ENCODE measurements at places on chromosomes 13 and 19. TPM values are rescaled to one million over a fixed set of nuclear protein-coding genes. Genes with fewer than 3 reads are reported as not detected.
A peak's percentile ranks its signal among the peaks of the same experiment; 100 is the strongest.

DNA sequence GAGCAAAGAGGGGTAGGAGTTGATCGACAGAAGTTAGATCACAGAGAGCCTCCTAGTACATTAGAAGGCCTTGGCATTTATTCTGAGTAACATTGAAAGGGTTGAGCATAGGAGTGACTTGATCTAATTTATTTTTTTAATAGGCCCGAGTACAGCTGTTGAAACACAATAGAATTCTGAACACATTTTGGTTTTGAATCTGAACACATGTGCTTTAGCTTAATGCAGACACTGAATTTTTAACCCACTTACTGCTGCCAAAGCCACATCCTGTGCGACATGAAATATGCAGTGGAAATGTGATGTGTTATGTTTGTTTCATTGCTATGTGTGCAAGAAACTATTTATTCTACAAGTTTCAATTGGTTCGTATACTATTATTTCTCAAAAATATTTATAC lies 1505.9 kb downstream of the PCDH9 start:
- no peak for DNase-seq
- no peaks in the 10 kb centered on the region for H3K27me3 ChIP-seq
- H3K4me3 ChIP-seq = no peak overlapping the region
- no peak overlapping the region for H3K27ac ChIP-seq
- H3K4me1 ChIP-seq = no peaks in the 10 kb centered on the region
- H3K36me3 ChIP-seq = no peaks in the 10 kb centered on the region

DNA sequence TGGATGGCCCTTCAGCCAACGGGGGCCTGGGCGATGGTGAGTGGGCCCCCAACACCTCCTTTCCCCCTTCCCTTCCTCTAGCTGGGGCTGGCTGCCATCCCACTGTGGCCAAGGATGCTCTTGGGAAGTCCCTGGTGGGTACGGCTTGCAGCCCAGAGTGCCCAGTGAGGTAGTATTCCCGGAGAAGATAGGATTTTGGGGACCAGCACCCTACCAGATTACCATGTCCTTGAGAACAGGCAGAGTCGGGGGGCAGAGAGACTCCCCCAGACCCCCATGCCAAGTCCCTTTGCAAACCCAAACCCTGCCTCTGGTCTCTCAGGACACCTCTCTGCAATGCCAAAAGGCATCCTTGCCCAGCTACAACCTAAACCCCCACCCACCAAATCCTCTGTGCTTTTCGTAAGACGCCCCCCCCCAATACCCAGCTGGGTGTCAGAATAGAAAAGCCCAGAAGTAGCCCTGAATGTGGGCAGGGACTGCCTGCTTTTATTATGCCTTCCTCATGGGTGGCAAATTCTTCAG lies 1.7 kb downstream of the HIF3A start:
- H3K4me1 ChIP-seq = peaks cover 63% of the 10 kb centered on the region
- H3K27me3 ChIP-seq = no peaks in the 10 kb centered on the region
- DNase-seq = no peak
- H3K27ac ChIP-seq = peak overlapping the region; percentile 99

DNA sequence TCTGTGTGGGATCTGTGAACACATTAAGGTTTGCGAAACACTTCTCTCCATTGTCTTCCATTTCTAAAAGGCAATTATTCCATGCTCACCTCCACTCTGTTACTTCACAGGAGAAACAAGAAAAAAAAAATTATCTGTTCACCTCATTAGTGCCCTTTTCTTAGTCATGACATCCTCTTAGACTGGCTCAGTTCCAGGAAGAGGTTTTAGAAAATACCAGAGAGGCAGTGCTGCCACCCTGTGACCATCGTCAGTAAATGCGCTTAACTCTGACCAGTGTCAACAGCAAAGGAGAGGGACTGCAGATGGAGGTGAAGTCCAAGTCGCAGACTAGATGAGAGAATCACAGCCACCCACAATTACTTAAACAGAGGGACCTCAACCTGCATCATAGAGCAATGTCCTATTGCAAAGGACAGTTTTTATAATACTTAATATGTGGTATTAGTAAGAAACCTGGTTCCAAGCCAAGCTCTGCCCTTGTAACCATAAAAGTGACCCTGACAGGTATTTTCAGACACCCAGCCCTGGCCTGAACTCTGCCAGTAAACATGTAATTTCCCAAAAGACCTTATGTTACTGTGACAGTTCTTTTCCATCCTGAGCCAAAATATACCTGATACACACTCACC lies 19.4 kb downstream of the CEACAM21 start:
- peak; percentile 78 for DNase-seq
- no peak overlapping the region for H3K27ac ChIP-seq
- H3K4me3 ChIP-seq = no peak overlapping the region
- no peaks in the 10 kb centered on the region for H3K27me3 ChIP-seq
- H3K4me1 ChIP-seq = no peaks in the 10 kb centered on the region

DNA sequence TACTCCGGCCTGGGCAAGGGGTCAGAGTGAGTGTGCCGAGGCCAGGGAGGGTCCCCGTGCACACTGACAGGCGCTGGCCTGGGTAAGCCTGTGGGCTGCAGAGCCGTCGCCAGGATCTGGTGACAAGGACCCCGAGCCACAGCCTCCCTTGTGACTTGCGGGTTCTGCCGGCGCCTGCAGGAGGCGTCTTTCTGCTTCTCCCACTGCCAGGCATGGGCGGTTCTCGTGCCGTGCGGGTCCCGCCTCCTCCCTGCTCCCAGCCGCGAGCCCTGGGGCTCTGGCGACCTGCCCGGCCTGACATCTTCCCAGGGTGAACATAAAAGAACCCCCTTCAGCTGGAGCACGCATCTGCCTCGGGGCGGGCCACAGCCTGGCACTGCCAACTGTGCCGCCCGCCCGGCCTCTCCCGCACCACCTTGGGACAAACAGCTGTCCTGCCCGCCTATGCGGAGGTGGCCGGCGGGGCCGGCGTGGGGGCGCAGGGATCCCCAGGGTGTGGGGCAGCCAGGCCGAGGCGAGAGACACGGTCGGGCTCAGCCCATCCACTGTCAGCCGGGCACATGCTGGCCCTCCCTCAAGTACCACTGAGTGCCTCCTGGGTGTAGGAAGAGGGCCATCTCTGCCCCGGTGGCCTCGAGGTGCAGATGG lies 1.5 kb upstream of the HCN2 start:
- DNase-seq = peak; percentile 82
- H3K27ac ChIP-seq = no peak overlapping the region
- peaks cover 37% of the 10 kb centered on the region for H3K27me3 ChIP-seq
- no peaks in the 10 kb centered on the region for H3K4me1 ChIP-seq

DNA sequence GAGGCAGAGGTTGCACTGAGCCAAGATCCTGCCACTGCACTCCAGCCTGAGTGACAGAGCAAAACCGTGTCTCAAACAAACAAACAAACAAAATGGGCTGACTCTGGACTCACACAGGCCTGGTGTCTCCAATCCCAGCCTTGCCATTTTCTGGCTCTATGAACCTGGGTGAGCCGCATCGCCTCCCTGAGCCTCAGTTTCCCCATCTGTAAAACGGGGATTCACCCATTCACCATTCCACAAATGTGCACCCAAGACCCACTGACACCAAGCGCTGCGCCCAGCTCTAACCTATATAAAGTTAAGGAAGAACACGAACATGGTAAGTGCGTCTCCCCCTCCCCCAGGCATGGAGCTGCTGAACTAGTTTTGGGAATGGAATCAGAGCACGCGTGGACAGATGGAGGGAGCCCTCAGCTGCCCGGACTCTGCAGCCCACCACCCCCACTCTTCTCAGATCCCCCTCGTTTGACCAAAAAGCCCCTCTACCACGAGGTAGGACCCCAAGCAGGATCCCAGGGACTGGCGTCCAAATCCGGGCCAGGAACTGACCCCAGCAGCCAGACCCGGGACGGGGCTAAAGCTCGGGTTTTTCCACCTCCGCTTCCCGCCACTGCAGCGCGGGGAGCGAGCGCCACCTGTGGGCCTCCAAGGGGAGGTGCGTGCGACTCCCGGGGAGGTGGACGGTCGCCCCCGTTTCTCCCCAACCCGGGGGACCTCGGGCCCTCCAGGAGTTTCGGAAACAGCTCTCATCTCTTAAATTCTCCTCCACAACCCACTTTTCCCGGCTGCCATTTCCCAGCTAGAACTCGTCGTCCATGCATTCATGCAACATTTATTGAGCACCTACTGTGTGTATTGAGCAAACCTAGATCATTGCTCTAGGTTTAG lies 33.0 kb upstream of the ADGRE5 start:
- no peaks in the 10 kb centered on the region for H3K27me3 ChIP-seq
- no peak overlapping the region for H3K27ac ChIP-seq
- no peak overlapping the region for H3K4me3 ChIP-seq
- peak; percentile 77 for DNase-seq
- no peaks in the 10 kb centered on the region for H3K4me1 ChIP-seq

DNA sequence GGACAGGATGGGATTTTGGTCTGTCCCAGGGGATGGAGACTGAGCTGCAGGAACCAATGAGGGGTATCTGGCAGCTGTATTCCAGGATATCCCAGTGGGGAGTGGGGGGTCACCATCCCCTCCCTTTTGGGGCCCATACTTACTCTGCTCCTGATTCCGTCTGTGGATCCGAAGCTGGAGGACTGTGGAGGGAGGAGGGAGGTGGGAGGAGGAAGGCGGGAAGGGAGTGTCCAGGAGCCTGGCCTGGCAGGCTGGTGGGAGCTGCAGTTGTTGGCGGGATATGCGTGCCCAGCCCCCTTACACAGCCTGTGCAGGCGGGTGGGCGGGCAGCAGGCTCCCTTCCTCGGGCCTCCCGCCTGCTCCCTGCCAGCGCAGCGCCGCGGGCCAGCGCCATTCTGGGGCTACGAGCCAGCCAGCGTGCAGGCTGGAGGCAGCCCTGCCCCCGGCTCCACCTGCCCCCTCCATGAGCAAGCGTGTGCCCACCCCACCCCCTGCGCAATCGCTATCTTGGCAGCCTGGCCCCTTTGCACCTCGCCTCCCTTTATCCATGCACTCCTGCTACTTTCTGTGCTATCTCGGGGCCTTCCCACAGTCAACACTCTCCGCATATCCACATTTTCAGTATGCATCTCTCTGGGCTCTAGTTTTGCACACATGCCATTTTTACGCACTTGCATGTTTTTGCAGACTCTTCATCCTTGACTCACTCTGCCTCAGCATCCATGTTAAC lies 2.8 kb downstream of the MAMSTR start:
- peaks cover 27% of the 10 kb centered on the region for H3K4me1 ChIP-seq
- H3K27ac ChIP-seq = peak overlapping the region; percentile 89
- H3K36me3 ChIP-seq = no peaks in the 10 kb centered on the region
- peak; percentile 82 for DNase-seq

GRCh38 chr19:43778651-43779050 lies 2.1 kb downstream of the KCNN4 start:
- H3K27me3 ChIP-seq = no peaks in the 10 kb centered on the region
- no peak overlapping the region for H3K27ac ChIP-seq
- H3K4me1 ChIP-seq = peaks cover 15% of the 10 kb centered on the region
- no peak for DNase-seq
- H3K36me3 ChIP-seq = no peaks in the 10 kb centered on the region
- no peak overlapping the region for H3K4me3 ChIP-seq

C3 gene
- total RNA-seq = 563 TPM

GRCh38 chr19:17751912-17752273 lies 616 bp downstream of the FCHO1 start:
- H3K27ac ChIP-seq = no peak overlapping the region
- DNase-seq = no peak
- no peaks in the 10 kb centered on the region for H3K27me3 ChIP-seq
- no peak overlapping the region for H3K4me3 ChIP-seq

TMEM272 gene
- total RNA-seq = 0.20 TPM

- peak overlapping the region; percentile 76 for H3K4me3 ChIP-seq
- H3K36me3 ChIP-seq = no peaks in the 10 kb centered on the region
- no peak for DNase-seq
- H3K27me3 ChIP-seq = peaks cover 8% of the 10 kb centered on the region
- no peak overlapping the region for H3K27ac ChIP-seq
Measured at GRCh38 chr13:99085808-99086266, 108.0 kb upstream of the DOCK9 start.

CYP2F1 gene
- total RNA-seq = not detected

All from hepatocyte (in vitro differentiated cells).